Anterior cingulate cortex (tissue), 58 donors: ENCODE measurements at places on chromosomes 5 and 9.

- no peak for DNase-seq
Measured at GRCh38 chr5:168654211-168654721, 75.1 kb upstream of the PANK3 start.

DNA sequence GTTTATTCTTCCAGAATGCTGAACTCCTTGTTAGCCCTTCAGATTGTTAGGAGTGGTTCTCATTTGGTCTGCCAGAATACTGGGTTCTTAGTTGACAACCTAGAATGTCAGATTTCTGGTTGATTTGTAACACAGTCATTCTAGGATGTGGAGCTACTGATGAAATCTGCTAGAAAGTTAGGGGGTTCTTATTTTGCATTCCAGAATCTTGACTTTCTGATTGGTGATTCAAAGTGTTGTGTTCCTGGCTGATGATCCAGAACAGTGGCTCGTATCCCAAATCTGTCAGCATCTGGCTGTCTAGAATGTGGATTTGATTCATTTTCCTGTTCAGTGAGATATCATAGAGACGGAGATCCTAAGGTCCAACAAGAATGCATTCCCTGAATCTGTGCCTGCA, 21.9 kb downstream of the PTGS1 start:
- no peak for DNase-seq

DNA sequence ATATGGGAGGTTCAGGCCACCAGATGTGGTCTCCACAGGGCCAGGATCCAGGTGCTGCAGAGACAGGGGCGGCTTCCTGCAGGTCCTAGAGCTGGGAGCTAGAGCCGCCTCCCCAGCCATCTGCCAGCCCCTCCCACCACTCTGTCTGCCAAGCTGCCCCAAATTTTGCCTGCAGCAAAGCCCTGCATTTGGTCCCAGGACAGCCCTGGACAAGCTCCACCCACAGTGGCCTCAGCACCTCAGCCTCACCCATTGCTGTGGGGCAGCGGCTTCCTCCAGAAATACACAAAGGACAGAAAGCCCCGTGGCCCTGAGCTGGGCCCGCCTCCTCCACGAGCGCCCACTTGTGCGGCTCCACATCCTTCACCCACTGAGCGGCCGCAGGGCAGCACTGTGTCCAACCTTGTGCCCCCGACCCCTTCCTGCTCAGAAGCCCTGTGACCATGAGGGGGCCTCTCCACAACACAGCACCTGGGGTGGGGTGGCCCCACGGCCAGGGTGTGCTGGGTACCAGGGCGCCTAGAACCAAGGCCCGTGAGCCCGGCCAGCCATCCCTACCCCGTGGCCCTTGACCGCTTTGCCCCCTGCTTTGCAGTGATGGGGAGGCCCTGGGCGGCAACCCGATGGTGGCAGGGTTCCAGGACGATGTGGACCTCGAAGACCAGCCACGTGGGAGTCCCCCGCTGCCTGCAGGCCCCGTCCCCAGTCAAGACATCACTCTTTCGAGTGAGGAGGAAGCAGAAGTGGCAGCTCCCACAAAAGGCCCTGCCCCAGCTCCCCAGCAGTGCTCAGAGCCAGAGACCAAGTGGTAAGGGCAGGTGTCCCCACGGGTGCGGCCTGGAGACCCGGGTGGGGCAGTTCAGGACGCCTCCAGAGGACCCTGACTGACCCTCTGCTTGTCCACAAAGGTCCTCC, 3.7 kb upstream of the AJM1 start:
- no peak for DNase-seq

- DNase-seq, result no peak
Measured at GRCh38 chr5:61468483-61468865, 136.4 kb downstream of the ZSWIM6 start.

DNA sequence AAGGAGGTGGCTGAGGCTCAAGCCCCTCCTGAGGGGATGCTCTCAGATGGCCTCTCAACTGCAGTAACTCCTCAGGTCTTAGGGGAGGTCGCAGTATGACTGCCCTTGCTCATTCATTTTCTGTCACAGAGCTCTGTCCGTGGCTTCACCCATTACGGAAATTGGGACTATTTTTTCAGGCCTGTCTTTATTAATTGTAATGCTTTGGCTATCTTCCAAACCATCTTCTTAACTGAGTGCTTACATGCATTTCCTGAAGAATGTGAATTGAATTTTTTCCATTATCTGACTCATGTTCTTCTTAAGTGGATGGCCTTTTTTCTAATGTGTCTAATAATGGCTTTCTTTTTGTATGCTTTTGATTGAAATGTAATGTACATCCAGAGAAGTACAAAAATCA, 36.4 kb upstream of the SV2C start:
- no peak for DNase-seq
